Stimulated activated CD8-positive, alpha-beta memory T cell treated with anti-CD3 and anti-CD28 coated beads, Interleukin-7, amount 100 ng/mL, for 4 hours (primary cell): ENCODE measurements at places on chromosomes 7 and 10.

- peak; percentile 17 for DNase-seq
Measured at GRCh38 chr7:114916261-114916892, 5.5 kb upstream of the MDFIC start.

DNA sequence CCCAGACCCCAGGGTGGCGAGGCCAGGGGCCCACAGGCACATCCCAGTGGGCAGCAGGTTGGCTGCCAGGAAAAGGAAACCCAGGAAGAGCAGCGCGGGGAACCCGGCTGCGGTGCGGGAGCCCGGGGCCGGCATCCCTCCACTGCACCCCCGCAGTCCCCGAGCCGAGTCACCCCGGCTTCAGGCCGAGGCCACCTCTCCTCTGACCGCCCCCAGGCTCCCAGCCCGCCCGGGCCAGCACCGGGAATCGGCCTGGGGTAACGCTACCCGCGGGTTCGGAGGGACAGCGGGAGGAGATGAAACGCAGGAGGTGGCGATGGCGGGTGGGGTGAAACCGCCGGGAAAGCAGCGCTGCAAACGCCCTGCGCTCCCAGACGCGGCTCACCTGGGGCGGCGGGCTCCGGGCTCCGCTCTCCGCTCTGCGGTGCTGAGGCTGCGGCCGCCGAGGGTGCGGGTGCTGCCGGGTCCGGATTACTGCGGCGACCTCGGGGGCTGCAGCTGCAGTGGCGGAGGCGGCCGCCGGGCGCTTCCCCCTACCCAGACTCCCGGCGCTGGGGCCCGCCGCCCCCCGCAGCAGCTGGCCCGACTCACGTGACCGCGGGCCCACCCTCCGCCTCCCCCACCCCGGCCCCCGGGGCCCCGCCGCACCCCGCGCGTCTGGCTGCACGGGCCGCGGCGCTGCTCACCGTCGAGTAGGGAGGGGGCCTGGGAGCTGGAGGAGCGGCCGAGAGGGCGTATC is at the start of gene SCRN1:
Gene SCRN1, minus strand, starts transcription at position 545 of the 739 bp plus-strand sequence. CDS start 20,734 bp downstream, outside the sequence.
- no peak for DNase-seq

DNA sequence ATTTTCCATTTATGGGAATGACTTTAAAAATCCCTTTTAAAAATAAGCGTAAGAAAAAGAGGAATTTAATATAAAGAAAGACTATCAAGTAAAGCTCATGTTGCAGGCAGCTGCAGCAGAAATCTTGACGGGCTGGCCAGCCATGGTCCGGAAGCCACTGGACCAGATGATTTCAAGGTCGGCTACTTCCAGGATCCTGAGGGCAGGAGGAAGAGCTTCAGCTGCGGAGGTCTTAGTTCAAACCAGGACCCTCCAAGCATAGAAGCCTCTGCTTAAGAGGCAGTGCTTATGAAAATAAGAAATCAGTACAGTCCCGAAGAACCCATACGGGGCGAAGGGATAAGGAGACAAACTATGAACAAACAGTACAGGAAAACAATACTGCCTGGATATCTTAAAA is 220.2 kb upstream of the CELF2 start:
- DNase-seq = no peak

GRCh38 chr7:95598511-95598910 is 2.2 kb upstream of the PDK4 start:
- DNase-seq = no peak

DNA sequence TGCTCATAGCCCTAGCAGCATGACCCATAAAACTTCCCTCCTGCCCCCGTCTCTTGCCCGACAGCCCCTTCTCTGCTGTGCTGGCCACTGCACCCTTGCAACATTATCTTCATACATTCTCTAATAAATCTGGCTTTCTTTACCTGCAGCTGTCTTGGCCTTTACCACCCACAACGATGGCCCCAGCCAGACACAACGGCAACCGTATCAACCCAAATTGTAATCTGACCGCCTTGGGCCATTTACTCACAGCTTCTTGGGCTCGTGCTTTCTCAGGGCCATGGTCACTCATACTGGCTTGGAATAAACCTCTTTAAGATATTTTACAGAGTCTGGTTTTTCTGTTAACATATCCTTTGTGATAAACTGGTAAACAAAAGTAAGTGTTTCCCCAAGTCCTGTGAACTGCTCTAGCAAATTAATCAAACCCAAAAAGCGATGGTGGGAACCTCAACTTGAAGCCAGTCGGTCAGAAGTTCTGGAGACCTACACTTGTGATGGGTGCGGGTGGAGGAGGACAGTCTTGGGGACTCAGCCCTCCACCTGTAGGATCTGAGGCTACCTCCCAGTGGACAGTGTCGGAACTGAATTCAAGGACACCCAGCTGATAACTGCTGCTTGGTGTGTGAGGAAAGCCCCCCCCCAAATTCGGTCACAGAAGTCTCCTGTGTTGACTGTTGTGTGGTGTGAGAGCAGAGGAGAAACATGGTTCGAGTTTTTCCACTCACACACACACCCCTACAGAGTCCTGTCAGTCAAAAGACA is 87.6 kb upstream of the ATP6V0A4 start:
- no peak for DNase-seq

GRCh38 chr10:6088721-6089333 is at the start of gene RBM17:
Gene RBM17, plus strand, starts transcription at chr10:6089034. Its CDS starts 8,032 bp downstream, at chr10:6097066.
- peak; percentile 95 for DNase-seq

DNA sequence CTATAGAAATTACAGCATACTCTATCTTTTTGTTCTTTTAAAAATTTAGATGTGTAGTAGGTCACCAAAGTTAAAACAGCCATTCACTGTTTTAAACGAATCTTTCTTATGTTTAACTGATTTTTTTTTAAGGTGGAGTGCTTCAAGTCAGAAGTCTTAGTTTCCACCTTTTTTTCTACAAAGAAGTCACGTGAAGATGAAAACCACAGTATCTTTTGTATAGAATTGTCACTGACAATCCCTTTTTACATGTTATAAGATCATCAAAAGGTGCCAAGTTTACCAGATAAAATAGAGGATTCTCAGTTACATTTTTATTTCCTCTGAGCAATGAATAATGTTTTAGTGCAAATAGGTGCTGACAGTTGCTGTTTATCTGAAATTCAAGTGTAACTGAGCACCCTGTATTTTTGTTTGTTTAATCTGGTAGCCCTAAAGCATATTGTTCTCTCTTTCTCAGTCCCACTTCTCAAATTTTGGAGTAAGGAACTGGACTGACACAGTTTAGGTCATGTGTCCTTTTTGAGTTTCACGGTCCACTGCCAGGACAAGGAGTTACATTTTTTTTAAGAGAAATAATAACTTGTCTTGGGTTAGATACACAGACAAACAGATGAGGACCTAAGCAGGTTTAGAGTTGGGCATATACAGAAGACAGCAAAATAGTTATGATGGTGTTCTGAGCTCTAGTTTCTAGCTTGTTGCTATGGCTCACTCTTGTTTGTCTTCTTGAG is 233.2 kb upstream of the MBL2 start:
- no peak for DNase-seq

- DNase-seq = no peak
Measured at GRCh38 chr10:89073719-89074118, 83.1 kb downstream of the FAS start.

- DNase-seq = no peak
Measured at GRCh38 chr10:75487087-75487754, 55.8 kb downstream of the LRMDA start.

GRCh38 chr10:3069876-3070275 is 2.5 kb downstream of the PFKP start:
- DNase-seq = no peak

DNA sequence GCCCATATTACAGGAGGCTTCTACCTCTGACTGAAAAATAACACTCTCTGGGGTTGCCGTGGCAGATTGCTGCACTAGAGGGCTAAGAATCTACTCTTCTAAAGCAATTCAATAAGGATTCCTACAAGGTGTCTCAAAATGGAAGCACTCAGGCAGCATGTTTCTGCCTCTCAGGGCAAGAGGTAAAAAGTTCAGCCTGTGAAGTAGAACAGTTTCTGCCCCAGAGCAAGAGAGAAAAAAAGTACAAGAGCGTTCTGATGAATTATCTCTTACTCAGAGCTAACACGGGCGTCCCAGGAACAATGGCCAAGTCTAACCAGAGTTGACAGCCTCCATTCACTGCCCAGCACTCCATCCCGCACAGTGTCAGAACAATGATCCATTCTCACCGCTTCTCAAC is 71.3 kb upstream of the TES start:
- no peak for DNase-seq

DNA sequence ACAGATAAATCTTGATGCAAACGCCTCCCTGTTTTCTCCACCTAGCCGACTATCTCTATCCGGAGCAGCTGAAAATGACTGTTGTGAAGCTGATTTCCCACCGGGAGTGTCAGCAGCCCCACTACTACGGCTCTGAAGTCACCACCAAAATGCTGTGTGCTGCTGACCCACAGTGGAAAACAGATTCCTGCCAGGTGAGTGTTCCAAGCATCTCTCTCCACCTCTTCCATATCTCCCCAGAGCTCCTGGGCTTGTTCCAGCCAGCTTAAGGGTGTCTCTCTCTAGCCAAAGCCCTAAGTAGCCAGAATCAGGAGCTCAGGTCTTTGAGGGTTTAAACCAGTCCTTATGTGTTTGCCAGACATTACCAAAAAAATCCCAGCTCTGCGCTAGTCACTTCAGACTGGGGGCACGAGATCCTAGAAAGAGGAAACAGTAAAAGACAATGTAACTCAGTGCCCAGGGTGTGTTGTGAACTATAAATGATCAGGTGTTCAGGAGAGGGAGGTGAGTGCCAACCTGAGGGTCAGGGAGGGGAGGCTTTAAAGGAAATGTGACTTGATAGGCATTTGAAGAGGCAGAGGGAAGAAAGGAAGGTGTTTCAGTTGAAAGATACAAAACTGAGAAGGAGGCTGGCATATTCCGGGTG is 4.4 kb downstream of the PLAU start:
- no peak for DNase-seq

DNA sequence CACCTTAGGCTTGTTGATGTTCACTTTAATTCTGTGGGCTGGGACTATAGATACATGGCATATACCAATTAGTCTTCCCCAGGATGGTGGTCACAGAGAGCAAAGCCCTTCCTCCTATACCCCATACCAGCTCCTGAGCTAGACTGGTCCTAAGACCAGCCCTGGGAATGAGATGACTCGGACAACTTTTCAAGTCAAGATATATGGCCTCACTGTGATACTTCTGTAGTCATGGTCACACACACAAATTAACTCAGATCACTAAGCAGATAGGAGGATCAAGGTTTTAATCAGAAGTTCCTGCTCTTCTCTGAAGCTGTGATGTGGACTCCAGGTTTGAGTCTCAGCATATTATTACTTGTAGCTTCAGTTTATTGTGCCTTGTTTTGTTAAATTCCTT is 53.1 kb downstream of the SLK start:
- no peak for DNase-seq

- no peak for DNase-seq
Measured at GRCh38 chr10:12910835-12911234, 90.7 kb downstream of the CCDC3 start.

GRCh38 chr7:144787127-144787526 is 48.7 kb downstream of the TPK1 start:
- DNase-seq = no peak

- no peak for DNase-seq
Measured at GRCh38 chr7:39465055-39465929, 100.9 kb upstream of the YAE1 start.

- DNase-seq = no peak
Measured at GRCh38 chr10:110268442-110268841, 36.3 kb downstream of the SMNDC1 start.

- DNase-seq = no peak
Measured at GRCh38 chr7:24912424-24912823, 67.6 kb downstream of the OSBPL3 start.

- no peak for DNase-seq
Measured at GRCh38 chr10:43888586-43888985, 239.9 kb upstream of the ZNF32 start.

DNA sequence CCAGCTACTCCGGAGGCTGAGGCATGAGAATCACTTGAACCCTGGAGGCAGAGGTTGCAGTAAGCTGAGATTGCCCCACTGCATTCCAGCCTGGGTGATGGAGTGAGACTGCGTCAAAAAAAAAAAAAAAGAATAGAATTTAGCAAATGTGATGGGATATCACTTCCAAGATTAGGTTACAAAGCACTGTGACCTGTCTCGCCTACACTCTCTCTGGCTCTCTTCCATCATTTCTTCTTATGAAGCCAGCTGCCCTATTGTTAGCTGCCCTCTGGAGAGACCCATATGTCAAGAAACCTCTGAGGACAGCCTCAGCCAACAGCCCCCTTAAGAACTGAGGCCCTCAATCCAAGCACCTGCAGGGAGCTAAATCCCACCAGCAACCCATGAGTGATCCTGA is 28.2 kb downstream of the ARHGAP21 start:
- no peak for DNase-seq

GRCh38 chr7:6026011-6026819 is 5.0 kb upstream of the ANKRD61 start:
- peak; percentile 52 for DNase-seq

DNA sequence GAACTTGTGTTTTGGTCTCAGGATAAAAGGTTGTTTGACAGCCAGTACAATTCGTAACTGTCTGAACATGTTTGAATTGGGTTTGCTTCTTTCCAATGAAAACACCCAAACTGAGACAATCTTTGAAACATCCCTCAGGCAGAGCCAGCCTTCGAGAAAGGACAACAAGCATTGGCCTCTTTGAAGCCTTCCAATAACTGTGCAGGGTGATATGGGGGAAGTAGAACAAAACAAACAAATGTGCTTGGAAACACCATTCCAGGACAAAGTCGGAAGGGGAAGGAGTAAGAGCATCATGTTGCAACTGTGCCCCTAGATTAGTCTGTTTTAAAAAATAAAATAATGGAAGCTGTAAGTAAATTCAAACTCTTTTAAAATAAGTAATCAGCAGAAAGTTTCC is 39.5 kb downstream of the IL2RA start:
- no peak for DNase-seq

DNA sequence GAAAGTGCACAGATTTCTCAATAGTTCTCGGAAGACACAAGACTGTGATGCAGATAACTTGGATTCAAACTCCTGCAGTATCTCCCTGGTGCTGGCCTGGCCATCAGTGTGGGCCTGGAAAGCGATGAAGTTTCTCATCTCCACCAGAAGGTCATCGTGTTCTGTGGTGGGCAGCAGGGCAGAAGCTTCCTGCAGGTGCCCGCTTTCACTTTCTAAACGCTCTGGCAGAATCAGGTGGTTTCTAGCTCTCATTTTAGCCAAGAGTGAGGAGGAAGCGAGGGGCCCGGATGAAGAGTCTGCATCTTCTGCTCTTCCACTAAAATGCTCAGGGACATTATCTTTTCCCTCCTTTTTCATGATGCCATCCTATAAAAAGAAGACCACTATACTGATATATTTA is 63.0 kb upstream of the DRGX start:
- DNase-seq = no peak

DNA sequence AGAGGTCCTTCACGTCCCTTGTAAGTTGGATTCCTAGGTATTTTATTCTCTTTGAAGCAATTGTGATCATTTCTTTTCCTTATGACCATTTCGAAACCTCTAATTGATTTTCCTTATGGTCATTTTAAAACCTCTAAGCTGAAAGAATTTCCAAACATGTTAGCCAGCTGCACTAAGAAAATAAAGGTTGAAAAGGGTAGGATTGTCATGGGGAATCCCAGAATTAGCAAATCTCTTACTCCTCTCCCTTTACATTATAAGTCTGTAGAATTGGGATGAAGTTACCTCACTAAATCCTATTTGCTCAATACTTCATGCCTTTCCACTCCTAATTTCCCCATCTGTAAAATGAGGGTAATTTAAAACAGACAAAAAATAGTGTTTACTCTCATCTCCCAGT is 79.5 kb downstream of the FAM185A start:
- no peak for DNase-seq
